ENCODE measurements at places on chromosomes 6 and 20.

DNA sequence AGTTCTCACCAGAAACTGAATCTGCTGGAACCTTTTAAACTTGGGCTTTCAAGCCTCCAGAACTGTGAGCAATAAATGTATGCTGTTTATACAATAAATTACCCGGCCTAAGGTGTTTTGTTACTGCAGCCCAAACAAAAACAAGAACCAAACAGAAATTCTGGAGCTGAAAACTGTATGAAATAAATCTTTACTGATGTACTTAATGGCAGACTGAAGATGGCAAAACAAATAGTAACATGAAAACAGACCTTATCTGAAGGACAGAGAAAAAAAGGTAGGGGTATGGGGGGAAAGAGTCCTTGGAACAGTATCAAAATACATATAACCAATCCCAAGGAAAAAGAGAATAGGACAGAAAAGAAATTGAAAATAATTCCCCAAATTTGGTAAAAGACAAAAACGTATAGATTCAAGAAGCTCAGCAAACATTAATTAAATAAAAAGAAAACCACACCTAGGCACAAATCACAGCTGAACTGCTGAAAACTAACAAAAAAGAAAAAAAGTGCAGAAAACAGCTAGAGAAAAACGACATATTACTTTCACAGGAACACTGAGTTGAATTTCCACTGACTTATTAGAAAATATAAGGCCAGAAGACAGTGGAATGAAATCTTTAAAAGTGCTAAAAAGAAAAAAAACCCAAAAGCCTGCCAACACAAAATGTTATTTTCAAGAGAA is 47.7 kb downstream of the NOL7 start:
- DNase-seq = no peak

DNA sequence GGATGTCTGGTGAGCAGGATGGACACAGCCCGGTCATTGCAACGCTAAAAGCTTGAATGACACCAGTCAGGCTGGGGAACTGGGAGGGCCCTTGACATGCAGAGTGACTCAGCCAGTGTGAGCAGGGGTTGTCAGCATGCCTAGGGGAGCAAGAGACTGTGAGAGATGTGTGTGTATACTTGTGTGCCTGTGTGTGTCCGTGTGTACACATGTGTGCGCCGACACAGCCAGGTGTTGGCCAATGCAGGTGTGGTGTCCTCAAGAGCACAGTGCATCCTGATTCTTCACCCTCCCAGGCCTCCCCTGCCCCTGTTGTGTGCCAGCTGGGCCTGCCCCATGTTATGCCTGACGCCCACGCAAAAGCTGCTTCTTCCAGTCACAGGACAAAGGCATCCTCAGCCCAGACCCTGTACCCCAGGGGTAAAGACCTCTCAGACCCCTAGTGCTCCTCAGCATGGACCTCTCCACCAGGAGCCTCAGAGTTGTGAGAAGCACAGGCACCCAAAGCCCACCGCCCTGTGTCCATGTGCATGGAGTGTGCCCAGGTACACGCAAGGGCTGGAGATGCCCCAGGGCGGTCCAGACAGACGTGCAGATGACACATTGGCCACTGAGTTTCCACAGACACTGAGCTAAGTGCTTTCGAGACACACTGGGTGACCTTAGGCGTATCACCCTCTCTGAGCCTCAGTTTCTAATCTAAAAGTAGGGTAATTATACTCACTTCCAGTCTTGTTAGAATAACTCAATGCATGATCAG is 16.6 kb downstream of the NRSN2 start:
- no peak for DNase-seq

GRCh38 chr6:2175825-2176224 is 69.6 kb downstream of the GMDS start:
- no peak for DNase-seq

GRCh38 chr6:156021746-156022396 is 566.2 kb upstream of the NOX3 start:
- DNase-seq = no peak

DNA sequence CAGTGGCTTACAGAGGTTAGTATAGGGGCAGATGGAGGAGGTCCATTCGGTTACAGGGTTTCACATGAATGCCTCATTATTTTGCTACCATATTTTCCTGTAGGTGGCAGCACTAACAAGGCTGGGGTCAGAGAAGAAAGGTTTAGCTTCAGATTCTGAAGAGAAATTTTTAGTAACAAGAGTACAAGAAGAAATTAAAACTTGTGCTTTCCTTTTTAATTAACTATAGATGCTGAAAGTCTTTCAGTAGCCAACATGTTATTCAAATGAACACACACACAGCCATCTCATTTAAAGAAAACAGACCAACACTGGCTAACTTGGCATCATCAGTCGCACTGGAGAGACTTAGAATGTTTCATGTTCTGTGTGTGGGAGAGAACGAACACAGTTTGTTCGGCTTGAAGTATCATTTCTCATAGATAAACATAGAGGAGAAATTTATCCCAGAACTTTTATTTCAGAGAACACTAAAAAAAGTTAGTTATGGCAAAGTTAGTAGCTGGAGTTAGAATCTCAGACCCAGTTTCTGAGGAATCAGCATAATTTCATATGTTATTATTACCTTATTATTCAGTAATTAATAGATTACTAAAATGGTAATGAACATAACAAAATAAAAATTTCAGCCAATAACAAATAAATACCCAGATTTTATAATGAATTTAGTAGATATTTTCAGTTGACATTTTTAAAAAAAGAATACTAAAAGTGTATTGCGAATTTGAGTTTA is 314.0 kb upstream of the RSPO3 start:
- DNase-seq = peak; percentile 60

DNA sequence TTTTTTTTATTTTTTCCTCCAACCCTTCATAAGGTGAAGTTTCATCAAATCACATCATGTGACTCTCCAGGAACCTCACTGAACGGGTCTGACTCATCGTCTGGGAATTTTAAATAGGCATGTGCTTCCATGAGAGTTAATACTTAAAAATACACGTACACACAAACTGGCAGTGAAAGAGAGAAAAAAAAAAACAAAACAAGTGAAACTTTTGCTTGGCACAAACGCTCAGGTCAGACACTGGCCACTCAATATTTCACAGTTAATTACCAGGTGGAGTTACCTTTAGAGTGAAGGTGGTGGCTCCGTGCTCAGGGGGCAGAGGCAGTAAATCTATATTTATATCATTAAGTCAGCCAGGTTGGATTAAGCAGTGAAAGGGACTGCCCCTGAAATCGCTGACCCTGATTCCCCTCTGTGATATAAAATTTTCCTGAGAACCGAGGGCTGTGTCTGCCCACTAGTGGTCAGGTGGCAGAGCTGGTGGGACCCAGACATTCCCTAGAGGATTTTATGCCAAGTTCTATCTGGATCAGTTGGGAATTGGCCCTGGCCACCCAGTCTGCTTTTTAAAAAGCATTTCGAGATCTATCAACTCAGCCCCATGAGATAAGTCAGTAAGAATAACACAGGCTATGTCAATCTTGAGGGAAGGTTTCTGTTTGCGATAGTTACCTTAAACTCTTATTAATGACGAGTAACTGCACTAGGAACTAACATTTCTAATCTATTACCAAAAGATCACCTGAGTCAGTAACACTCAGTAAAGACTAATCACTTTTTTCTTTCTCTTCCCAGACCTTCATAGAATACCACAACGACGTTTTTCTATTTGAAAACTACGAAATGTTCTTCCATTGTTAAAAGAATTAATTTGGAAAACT is 259.1 kb downstream of the HDGFL1 start:
- DNase-seq = peak; percentile 66
